ENCODE measurements at places on chromosomes 13 and 19.

DNA sequence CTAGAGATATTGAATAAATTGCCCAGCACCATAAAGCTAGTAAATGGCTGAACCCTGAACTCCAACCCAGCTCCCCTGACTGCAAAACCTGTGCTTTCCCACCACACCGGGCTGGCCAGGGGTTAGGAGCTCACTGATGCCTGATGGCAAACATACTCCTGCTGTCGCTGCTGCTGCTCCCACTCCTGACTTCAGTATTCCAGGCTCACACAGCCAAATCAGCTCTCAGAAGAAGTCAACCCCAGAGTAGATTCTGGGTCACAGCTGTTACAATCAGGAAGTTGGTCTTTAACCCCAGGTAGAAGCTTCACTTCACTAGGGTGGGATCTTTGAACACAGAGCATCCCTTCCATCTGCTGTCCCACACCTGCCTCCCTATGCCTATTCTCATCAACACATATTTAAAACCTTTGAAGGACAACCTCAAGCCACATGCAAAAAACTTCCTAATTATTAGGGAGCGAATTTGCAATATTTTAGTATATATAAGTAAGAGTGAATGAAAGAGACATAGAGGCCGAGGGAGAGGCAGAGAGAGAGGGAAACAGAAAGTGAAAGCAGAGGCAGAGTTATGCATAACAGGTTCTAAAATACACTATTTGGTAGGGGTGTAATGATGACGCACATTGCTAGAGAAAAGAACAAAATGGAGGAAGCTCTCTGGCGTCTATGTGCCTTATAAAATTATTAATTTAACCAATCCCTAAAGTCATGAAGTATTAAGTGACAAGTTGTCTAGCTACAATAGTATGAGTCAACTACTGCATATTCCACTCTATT, 99.4 kb upstream of the SERP2 start:
- DNase-seq: no peak

DNA sequence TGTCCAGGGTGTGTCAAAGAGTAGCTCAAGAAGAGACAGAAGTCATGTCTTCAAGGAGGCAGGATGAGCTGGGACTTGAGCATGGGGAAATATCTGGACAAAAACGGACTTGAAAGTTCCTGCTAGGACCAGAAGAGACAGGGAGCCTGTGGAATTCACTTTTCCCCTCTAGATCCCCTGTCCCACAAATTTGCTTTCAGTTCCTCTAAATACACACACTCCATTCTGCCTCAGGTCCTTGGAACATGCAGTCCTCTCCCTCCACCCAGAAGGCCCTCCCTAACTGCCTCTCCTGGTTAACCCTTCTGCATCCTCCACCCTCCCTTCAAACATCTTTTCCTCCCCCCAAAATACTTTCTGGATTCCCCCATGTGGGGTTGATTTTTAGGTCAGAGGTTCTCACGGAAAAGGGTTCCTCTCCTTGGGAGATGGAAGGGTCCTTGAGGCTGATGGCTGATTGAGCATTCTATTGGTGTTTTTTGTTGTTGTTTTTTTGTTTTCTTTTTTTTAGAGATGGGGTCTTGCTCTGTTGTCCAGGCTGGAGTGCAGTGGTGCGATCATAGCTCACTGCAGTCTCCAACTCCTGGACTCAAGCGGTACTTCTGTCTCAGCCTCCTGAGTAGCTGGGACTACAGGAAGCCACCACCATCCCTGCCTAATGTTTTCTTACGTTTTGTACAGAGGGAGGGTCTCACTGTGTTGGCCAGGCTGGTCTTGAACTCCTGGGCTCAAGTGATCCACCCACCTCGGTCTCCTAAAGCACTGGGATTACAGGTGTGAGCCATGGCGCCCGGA, 6.9 kb upstream of the RETN start:
- DNase-seq: no peak

DNA sequence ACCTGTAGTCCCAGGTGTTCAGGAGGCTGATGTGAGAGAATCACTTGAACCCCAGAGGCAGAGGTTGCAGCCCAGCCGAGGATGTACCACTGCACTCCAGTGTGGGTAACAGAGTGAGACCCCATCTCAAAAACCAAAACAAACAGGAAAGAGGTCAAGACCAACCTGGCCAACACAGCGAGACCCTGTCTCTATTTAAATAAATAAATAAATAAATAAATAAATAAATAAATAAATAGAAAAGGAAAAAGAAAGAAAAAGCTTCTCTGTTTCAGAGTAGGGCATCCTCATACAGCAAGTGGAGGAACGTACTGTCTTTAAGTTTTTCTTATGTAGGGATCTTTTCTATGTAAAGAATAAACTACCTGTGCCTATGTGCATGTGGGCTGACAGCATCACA, 2.3 kb downstream of the ZNF700 start:
- DNase-seq: no peak

GRCh38 chr13:39515224-39515714, 87.7 kb downstream of the LHFPL6 start:
- DNase-seq: no peak

- peak; percentile 95 for DNase-seq
Observed at GRCh38 chr19:19120308-19121231, 17.7 kb downstream of the TMEM161A start.

- no peak for DNase-seq
Observed at GRCh38 chr13:24682353-24682752, 2.1 kb downstream of the ATP12A start.

DNA sequence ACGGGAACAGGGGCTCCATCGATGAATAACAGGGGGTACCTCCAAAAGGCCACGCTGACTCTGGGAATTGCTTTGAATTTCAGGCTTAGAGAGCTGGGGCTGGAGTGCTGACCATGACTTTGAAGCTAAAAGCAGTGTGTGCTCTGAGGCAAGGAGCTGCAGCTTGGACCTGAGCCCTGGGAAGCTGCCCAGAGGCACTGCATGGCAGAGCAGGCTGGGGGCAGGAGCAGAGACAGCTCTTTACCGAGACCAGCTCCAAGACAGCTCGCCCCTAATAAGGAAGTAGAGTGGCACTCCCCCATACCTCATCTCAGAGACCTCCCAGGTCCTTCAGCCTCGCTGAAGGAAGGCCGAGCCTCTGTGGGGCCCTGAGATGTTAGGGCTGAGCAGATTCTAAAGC, 200.2 kb downstream of the COL4A1 start:
- no peak for DNase-seq

GRCh38 chr13:33743438-33744368, 74.2 kb upstream of the RFC3 start:
- DNase-seq: no peak

Measured in kidney (tissue), 22 donors.